ENCODE measurements at places on chromosomes 6 and 20.

GRCh38 chr6:33018904-33019303 is 9.5 kb upstream of the HLA-DOA start:
- DNase-seq, result peak; percentile 37

- DNase-seq, result no peak
Observed at GRCh38 chr6:11197175-11197536, 35.3 kb downstream of the NEDD9 start.

DNA sequence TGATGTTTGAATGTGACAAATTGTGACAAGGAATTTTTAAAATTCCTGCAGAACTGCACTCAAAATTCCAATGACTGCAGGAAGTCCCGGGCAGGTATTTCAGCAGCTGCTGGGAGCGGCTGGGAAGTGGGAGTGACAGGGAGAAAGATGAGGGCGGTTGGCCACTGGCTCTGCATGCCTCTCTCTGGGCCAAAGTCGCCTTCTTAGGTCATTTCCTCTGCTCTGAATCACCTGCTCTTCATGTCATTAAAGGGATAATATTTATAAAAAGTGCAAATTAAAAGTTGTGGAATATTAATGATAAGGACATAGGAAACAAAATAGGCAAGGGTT is 43.9 kb downstream of the RAMACL start:
- DNase-seq, result no peak

- peak; percentile 29 for DNase-seq
Observed at GRCh38 chr6:159788753-159789376, 537 bp downstream of the TCP1 start.

DNA sequence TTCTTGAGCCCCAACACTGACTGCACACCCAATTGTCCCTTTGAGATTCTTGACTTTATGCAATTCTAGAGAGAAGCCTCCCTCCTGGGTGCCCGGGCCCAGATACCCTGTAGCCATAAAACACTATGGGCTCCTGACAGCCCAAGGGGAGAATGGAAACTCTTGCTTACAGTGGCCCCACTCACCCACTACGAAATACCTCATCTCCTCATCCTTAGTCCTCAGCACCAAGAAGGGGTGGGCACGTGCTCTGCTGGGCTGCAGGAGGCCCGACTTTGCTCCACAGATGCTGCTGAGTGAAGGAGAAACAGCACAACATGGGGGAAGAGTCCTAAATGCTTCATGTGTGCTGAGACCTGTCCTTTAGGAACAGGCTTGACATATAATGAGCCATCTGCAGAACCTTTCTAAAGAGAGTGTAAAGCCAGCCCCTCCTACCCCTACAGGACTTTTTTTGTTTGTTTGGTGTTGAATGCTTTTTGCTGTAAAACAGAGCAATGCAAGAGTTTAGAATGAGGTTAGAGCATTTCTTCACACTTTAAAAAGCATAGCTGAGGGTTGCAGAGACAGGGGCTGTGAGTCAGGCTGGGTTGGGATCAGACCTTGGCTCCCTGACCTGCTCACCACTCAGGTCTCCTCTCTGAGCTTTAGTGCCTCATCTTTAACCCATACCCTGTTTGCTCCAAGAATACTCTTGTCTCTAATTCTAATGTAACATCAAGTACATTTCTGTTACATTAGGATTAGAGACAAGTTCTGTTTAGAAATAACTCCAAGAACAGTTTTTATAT is 17.6 kb upstream of the SIRPG start:
- no peak for DNase-seq

DNA sequence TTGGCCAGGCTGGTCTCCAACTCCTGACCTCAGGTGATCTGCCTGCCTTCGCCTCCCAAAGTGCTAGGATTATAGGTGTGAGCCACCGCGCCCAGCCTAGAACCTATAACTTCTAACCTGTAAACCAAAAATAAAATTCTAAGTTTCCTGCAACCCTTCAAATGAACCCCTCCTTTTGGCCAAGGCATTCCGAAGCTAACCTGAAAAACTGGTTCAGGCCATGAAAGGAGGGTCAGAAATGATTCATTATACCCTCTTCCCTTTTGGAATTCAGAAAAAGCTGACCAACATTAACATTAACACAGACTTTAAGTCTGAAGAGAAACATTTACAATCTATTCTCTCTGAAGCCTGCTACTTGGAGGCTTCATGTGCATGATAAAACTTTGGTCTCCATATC is 165.1 kb downstream of the TINAG start:
- no peak for DNase-seq

- no peak for DNase-seq
Observed at GRCh38 chr6:168416531-168416930, 24.5 kb upstream of the SMOC2 start.

DNA sequence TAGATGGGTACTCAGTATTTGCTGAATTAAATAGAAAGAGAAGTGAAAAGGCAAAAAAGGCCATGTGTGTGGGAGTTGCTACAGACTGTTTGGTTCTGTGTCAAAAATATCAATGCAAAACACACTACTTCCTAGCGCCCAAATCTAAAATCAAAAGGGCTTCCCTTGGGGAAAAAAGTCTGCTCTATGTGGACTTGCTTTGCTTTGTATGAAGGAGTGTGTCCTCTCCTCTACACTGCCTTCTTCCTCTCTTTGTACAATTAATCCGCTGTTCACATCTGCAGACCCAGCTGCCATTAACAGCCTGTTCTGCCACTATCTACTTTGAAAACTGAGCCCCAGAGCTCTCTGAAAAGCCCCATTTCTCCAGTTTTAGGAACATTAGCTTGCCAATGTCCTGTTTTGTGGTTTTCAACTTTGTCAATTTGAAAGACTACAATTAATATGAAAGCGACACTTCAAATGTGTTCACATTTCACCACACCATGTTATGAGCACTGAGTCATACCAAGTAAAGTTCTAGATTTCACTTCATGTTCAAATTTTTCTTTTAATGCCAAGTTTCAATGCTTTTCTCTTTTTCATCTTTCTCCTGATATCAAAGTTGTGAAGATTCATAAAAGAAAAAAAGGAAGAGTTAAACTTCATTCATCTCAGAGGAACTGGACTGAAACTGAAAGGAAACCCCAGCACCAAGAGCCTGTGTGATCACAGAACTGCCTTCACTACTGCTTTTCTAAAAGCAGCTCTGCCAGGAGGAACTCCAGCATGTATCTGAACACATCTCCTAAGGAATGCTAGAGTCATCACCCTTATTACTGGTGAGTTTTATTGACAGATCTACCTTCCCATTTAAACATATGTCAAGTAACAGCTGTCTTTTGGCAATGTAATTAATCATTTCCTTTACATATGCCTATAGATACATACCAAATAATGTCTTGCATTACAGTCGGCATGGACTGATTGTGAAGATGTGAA is 102.6 kb downstream of the KIF13A start:
- DNase-seq, result no peak

DNA sequence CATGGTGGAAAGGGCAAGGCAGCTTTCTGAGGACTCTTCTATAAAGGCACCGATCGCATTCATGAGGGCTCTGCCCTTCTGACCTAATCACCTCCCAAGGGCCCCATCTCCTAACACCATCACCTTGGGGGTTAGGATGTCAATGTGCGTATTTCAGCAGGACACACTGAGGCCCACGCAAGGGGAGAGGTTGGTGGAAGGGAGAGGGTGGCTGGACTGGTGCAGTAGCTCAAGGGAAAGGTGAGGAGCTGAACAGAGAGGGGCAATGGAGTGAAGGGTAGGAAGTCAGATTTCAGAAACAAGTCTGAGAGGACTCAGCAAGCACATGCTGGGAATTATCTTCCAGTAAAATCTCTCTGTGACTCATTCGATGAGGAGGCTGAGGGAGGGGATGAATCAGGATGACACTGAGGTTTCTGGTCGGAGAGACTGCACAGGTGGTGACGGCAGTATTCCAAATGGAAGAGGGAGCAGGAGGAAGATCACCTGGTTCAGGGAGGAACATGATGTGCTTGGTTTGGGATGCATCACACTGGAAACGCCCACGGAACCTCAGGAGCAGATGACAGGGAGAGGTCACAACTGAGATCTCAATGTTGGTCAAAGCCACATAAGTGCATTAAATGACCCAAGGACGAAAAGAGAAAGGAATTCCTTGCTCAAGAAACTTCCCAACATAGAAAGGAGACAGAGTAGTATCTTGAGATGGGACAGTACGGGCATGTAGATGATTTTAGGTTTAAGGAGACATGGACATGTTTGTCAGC is 67.1 kb downstream of the TFAP2A start:
- no peak for DNase-seq

DNA sequence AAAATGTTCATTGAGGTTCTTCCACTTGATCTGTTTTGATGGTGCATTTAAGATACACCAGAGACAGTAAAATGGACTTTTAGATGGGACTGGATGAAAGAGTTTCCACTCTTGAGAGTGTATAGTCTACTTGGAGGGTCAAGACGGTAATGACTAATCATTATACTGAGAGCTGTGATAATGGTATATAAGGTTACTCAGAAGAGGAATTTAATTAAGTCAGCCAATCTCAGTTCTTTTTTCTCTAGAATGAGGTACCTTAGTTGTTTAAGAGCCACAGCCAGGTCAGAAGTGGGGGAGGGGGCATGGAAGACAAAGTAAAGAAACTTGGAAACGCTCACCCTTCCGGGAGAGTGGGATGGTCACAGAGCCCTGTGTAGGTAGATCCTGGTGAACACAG is 123.9 kb downstream of the MAP3K4 start:
- DNase-seq, result no peak

GRCh38 chr20:49261173-49261572 is 16.7 kb downstream of the ZNFX1 start:
- no peak for DNase-seq

DNA sequence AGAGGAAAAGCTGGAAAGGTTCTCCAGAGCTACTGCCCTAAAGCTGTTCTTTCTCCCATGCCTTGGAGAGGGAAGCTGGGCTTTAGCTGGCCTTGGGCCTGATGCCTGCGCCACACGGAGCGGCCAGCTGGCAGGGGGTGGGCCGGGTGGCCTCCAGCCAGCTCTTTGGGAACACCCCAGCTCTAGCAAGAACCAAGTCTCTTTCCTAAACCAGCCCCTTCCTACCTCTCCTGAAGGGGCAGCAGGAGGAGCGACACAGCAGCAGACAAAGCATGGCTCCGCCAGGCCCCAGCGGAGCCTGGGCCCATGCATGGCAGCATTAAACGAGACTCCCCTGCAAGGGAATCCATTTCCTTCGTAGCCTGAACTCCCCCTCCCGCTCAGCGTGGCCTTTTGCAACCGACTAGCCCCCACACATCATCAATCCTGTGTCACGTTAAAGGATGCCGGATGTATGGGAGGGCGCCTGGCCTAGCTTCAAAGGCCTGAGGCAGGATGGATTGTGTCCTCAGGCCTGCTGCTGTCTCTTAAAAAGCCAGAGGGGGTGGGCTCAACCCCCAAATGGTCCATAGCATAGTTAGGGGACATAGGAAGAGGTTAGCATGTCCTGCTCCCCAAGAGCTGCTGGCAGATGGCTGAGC is 14.0 kb downstream of the MRPS18A start:
- no peak for DNase-seq

GRCh38 chr6:75613056-75613501 is 11.4 kb downstream of the SENP6 start:
- DNase-seq, result no peak

DNA sequence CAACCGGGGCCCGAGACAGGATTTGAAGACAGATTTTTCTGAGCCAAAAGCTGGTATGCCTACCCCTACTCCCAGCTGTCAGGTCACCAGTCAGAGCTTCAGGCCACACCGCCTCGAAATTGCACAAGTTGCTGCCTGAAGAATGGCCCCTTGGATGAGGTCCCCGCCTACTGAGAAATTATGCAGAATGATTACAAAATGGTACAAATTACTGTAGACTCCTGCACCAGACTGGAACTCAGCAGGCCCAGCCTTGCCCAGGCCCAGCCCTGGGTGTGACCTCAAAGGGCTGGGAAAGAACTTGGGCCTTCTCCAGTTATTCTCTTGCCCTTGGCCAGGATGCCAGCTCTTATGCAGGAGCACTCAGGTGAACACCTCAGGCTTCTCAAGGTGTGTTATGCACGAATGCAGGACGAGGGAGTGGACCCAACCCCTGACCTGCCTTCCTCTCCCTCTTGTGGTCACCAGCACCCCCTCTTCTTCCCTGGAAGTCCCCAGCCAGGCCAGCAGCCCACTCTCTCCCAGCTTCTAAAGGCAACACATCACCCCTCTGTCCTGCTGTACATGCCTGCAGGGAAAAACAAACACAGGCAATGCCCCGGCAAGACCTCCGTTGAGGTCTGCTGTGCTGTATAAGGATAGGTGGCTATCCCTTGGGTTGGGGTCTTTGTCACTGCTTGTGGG is 88.7 kb upstream of the NAA20 start:
- no peak for DNase-seq

DNA sequence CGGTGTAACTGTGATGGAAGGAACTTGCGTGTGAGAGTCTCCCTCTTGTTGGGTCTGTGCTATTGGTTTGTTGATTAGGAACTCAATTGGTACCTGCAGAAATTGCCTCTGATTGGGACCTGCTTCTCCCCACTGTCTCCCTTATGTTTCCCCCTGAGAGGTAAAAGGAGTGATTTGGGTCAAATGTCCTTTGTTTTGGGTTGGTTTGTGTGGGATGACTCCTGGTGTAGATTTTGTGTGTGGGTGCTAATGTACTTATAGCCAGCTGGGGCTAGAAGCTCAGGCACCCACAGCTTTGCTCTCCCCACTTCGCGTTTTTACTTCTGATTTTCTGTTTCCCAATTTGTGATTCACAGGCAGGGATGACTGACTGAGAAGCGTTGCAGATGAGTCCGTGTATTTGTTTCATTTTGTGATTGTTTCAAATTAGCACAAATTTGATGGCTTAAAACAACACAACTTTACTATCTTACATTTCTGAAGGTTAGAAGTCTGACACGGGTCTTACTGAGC is 79.1 kb downstream of the UTRN start:
- no peak for DNase-seq

- DNase-seq, result no peak
Observed at GRCh38 chr6:20936949-20937348, 402.7 kb downstream of the CDKAL1 start.

- DNase-seq, result no peak
Observed at GRCh38 chr6:1297746-1298145, 14.2 kb upstream of the FOXQ1 start.

GRCh38 chr6:54010340-54011276 is 100.6 kb upstream of the MLIP start:
- DNase-seq, result no peak

DNA sequence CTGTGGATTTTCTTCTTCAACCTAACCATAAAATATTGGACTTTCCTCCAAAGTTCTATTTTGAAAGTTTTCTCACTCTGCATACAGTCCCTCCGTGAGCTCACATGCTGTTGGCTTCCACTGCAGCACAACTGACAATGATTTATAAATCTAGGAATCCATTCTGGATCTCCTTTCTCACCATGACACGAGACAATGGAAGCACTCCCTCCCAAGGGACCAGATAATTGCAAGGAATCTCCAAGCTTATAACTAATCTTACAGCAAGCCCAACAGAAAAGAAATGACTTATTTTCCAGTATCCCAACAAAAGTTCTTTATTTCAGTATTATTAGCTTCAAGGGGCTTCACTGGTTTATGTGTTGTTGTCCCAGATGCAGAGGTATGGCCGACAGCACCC is 729.0 kb downstream of the RFPL4B start:
- no peak for DNase-seq

GRCh38 chr6:167778497-167779128 is 48.1 kb upstream of the AFDN start:
- no peak for DNase-seq
